NB4 (cell line): ENCODE measurements at places on chromosomes 5 and 9.

GRCh38 chr9:92276331-92277032 lies 17.0 kb downstream of the IARS1 start:
- DNase-seq: peak; percentile 28

- no peak for DNase-seq
These were observed 126.4 kb upstream of the COL5A1 start for GRCh38 chr9:134515026-134515821.

DNA sequence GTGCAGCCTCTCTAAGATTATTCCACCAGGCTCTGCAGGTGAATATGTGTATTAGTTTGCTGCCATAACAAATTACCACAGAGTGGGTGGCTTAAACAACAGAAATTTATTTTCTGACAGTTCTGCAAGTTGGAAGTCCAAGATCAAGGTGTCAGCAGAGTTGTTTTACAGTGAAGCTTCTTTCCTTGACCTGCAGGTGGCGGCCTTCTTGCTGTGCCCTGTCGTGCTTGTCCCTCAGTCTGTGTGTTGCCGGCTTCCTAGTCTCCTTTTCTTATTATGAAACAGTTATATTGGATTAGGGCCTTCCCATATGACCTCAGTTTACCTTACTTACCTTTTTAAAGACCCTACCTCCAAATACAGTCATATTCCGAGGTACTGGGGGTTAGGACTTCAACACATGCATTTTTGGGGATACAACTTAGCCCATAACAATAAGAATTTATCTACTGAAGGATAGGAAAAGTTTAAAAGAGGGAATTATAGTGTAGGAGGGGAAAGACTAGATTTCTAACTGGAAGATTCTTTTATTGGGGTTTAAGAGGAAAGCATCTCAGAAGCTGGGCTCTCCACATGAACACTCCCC lies 97.4 kb downstream of the OSTF1 start:
- peak; percentile 45 for DNase-seq

DNA sequence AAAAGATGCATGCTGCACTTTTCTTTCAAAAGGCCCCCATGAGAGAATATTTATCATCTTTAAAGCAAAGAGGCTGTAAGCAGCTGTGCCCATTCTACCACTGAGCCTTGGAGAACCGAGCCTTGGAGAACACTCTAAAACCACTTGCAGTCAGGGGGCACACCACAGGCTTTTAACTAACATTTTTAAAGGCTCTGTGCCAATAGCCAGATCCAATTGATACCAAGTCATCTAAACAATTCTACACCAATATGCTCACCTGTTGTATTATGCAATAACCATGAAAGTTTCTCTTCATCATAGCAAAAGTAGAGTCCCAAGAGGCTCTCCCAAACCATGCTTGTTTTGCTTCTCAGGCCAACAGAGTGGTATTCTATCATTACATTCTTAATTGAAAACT lies 1090.5 kb upstream of the SEMA6A start:
- no peak for DNase-seq

DNA sequence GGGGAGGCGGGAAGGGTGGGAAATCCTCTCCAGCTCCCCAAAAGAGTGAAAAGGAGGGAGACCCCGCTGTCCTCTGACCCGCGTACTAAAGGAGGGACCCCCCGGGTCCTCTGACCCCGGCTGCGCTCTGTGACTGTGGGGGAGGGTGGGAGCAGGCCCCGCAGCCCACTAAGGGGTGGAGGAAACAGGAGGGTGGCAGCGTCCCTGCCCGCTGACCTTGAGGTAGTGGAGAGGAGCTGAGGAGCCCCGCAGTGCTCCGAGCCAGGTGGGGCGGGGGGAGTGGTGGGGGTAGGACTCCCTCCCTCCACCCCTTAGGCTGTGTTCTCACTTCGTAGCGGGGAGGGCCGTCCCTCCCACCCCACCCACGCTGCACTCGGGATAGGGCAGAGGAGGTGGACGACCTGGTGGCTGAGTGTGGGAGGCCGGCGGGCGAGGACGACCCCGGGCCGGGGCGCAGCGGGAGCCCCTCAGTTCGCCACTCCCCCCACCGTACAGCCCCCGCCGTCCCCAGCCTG lies 449 bp upstream of the ADCY2 start:
- DNase-seq: no peak

DNA sequence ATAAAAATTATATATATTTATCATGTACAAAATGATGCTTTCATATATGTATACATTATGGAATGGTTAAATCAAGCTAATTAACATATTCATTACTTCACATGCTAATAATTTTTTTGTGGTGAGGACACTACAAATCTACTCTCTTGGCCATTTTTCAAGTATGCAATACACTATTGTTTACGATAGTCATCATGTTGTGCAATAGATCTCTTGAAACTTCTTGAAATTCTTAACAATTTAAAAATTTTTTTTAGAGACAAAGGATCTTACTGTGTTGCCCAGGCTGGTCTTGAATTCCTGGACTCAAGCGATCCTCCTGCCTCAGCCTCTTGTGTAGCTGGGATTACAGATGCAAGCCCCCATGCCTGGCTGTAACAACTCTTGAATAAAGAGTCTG lies 45.2 kb upstream of the SHOC1 start:
- no peak for DNase-seq
